ENCODE measurements at places on chromosomes 11 and 22.
A peak's percentile ranks its signal among the peaks of the same experiment; 100 is the strongest.

GRCh38 chr11:64241241-64241490 is 271 bp downstream of the FKBP2 start:
- peak; percentile 98 for DNase-seq

GRCh38 chr11:78338138-78338537 is 79.5 kb downstream of the GAB2 start:
- DNase-seq, result no peak

- DNase-seq, result no peak
These were observed 219.6 kb downstream of the C11orf87 start for GRCh38 chr11:109641549-109641948.

DNA sequence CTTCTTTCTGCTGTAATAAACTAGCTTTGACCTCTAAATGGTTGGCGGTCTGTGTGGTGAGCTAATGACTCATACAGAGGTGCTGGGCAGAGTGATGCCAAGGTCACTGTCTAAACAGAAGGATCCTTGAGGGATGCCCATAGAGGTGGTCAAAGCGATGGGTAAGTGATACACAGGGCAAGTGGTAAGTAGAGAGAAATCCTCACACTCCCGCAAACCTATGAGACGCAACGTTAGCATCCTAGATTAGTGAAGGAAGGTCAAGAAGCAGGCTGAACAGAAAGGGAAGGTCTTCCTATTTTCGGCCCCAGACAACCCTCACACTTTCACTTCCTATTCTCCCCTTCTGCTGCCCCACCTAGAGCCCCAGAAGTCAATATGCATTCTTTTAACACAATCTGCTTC is 65.6 kb upstream of the SESN3 start:
- peak; percentile 69 for DNase-seq

DNA sequence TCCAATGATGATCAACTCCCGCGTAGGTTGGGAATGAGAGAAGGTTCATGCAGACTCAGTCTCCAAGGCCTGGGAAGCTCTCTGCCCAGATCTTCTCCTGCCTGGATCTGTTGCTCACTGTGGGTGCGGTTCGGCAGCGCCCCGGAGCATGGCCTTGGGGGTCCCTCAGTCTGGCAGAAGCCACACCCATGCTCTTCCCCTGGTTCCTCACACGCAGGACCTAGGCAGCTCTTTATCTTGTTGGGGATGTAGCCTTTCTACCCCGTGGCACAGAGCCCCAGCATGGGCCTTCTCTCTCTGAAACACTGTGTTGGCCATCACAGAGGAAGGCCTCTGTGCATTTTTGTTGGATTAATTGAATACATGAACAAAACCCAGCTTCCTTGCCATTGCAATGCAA is 1461.6 kb downstream of the BRD1 start:
- no peak for DNase-seq

Data from NAMALWA (cell line).